ENCODE measurements at places on chromosomes 6 and 20.

DNA sequence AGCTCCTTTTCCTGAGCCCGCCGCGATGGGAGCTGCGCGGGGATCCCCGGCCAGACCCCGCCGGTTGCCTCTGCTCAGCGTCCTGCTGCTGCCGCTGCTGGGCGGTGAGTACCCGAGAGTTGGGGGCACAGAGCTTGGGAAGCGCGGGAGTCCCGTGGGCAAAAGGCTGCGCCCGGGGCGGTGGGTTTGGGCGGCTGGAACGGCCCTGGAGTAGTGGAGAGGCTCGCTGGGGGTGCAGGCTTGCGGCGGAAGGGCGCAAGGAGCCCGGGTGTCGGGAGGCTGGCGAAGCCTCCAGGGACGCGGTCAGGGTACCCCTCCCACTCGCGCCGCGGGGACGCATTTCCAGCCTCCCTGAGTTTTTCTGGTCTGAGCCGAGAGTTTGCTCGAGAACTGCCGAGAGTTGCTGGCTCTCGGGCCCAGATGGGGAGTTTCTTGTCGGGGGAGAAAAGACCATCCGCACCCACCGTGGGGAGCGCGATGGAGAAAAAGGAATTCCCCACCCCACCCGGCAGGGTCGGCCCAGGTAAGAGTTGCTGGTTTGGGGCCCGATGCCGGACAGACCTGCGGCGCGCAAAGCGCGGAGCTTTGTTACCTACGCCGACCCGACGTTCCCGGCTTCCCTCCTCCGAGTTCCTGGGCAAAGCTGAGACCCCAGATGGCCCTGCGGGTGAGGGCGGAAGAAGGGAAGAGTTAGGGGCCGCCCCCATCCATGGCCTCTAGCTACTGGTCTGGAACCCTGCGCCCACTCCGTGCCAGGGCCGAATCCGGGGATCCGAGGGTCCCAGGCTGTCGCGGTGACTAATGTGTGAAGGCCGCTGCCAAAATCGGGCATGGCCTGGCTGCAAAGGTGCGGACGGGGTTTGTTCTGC, 584 bp downstream of the PTK7 start:
- no peak for DNase-seq

GRCh38 chr20:19113343-19113930, 99.0 kb upstream of the SLC24A3 start:
- no peak for DNase-seq

DNA sequence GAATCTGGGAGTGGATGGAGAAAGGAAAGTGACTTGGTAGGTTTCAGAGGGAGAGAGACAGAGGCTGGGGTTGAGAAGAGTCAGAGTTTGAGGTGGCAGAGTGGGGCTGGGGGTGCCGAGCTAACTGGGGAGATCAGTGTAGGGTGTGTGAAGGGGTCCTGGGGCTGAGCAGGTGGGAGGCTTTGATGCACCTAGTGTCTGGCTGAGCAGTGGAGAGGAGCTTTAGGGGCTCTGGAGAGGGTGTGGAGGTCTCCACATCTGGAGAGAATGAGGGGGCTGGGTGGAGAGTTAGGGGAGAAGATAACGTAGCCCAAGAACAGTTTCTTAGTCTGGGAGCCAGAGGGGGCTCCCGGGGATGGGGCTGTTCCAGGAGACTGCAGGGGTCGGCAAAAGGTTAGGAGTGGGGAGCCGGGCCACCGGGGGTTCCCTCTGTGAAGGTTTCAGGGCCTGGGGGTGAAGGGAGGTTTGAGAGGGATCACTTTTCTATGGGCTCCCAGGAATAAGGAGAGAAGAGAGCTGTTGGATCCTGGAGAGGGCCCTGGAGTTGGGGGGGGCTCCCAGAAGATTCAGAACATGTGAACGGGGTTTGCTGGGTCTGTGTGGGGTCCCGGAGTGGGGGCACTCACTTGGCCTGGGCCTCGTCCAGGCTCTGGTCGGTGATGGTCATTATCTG, 797 bp downstream of the PBX2 start:
- DNase-seq = no peak

- DNase-seq = peak; percentile 55
These were observed 26.8 kb downstream of the SLC16A10 start for GRCh38 chr6:111114087-111114443.

GRCh38 chr6:138183790-138184134, 22.0 kb downstream of the ARFGEF3 start:
- DNase-seq = no peak

GRCh38 chr6:125173341-125174095, 19.9 kb downstream of the TPD52L1 start:
- no peak for DNase-seq

DNA sequence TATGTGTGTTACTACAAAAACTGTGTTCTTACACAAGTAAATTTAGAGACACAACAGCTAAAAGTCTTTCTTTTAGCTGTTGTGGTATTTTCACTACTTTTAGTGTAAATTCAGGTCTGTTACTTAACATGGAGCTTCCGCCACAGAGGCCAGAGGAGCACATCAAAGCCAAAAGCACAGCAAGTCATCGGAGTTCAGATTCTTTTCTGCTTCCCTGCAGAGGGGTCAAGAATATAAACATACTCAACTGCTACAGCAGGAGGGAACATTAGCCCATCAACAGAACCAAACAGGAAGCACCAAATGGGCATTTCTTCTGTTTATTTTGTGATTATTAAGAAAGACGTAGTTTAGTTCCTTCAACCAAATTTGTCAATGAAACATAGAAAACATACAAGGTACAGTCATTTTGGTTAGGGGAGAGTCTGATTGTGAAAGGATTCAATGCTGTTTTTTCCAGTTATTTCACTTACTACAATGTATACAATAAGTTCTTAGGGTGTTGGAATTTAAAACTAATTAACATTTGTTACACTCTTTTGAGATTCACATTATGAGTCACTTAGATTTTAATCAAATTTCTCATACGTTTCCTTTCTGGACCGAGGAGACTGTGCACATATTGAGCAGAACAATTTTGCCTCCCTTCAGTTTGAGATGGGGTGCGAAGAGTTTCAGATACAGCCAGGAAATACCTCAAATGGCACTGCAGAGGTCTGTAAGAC, 42.8 kb upstream of the DSE start:
- no peak for DNase-seq

DNA sequence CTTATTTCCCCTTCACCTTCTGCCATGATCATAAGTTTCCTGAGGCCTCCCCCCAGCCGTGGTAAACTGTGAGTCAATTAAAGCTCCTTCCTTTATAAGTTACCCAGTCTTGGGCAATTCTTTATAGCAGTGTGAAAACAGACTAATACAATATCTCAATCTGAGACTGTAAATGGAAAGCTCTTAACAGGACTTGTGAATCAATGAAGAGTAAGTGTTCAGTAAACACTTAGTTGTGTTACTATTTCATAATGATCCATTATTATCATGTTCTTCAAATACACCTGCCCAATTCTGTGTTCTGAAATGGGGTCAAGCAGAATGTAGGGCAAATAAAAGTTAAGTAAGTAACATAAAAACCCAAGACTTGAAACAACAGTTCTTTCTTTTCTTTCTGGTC, 266.2 kb downstream of the TENT5A start:
- no peak for DNase-seq

DNA sequence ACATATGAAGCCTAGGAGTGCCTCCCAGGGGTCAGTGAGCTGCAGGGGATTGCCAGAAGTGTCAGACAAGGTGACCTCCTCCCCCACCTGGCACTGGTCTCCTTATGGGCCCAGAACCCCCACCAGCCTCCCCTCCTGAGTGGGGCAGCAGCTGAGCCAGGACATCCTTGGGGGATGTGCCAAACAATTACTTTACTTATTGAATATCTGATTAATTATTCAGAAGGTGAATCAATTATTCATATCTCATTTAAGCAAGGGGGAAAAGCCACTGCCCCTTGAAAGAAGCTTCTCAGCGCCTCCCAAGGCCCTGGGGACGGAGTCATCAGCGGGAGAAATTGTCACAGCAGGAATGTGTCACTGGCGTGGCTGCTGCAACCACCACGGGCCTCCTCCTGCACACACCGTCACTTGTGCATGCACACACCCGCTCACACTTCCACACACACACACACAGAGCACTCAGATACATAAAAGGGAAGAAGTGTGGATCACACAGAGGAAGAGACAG, 123.4 kb upstream of the MAFB start:
- DNase-seq = no peak

DNA sequence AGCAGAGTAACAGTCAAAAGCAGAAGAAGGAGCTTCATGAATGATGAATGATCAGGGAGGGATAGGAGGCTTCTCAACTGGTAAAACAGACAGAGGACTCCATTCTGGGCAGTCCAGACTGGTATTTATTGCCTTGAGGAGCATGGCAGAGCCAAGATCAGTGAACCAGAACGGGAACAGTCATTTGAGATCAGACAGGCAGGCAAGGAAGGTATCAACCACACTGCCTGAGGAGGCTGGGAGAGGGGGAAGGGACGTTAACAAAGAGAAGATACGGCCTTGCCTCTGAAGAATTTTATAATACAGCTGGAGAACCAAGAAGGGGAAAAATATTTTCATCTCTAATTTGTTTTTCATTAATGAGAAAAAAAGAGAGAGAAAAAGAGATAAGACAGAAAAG, at the start of gene DEFB121:
Gene DEFB121, minus strand, starts transcription at position 101 of the 400 bp plus-strand sequence. Its CDS starts 63 bp downstream, at position 38.
- no peak for DNase-seq

DNA sequence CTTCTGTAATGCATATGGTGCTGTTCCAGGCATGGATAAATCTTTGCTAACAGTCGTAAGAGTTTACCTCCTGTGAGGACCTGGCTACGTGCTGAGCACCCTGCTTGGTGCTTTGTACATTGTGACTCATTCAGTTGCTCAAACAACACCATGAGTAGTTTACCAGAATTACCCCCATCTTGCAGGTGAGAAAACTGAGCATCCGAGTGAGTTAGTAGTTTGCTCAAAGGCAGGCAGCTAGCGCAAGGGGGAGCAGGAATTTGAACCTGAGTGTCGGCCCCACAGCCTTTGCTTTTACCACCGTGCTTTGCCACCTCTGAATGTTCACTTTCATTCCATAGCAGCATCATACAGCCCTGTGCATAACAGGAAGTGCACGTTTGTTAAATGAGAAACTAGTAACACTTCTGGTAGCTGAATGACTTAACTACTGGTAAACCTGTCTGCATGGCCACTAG, 121.9 kb downstream of the MTHFD1L start:
- no peak for DNase-seq

- DNase-seq = no peak
These were observed 3.8 kb downstream of the RIPOR2 start for GRCh38 chr6:24931718-24932691.

GRCh38 chr20:54433636-54434035, 41.8 kb upstream of the DOK5 start:
- DNase-seq = no peak

DNA sequence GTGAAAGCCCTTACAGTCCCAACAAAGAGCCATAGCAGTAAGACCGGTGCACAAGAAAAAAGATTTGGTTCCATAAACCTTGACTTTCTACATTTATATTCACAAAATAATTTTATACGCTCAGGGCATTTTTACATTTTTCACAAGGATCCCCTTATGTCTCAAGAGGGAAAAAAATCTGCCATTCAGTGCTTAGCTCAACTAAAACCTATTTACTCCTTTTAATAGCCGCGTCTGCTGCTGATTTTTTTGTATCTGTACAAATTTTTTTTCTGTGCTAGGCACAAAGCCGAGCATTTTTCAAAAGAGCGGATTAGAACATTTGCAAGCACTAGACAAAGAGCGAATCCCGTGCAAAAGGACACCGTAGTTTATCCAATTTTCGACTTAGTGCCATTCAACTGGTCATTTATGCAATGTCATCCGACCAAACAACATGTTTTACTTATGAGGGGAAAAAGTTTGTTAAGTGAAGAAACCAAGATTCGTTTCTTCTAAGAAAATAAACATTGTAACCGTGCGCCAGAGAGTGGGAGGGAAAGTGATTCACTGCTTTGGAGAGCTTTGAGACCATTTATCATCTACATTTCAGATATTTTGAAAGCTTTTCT, 3.7 kb downstream of the TFAP2D start:
- no peak for DNase-seq

DNA sequence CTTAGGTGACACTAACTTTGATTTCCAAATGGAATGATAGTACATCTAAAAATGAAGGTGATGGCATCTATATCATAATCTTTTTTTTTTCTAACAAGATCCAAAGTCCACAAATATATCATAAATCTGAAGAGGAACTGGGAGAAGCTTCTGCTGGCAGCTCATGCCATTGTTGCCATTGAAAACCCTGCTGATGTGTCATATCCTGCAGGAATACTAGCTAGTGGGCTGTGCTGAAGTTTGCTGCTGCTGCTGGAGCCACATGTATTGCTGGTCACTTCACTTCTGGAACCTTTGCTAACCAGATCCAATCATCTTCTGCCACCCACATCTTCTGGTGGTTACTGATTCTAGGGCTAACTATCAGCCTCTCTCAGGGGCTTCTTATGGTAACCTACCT, 27.4 kb upstream of the KHDC1 start:
- DNase-seq = no peak

- DNase-seq = no peak
These were observed 47.3 kb downstream of the L3MBTL3 start for GRCh38 chr6:130065609-130066156.

GRCh38 chr6:106511288-106512047, 117.8 kb downstream of the RTN4IP1 start:
- DNase-seq = peak; percentile 20

DNA sequence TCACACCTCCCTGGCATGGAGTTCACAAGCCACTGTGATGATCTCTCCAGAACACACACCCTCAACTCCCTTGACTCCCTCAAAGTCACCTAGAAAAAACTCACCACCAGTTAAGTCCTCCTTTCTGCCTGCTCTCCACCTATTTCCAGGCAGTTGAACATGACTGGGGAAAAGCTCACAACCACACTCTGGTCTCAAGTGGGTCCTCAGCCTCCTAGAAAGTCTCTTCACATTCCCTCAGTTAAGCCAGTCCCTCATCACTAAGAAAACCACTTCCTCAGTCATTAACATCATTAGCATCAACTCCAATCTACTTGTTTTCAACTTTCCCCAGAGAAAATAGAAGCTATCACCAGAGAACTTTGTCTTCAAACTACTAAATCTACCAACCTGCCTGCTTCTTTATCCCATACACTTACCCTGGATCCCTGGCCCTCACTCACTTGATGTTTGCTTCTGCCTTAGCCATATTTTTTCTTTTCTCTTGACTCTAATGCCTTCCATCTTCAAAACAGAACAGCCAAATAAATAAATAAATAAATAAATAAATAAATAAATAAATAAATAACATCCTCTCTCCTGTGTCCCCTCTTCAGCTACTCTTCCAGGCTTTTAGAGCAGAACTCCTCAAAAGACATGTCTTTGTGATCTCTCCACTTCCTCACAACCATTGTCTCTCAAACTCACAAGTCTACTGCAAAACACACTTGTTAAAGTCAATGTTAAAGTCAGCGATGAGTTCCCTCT, 742.4 kb upstream of the FLRT3 start:
- DNase-seq = no peak

DNA sequence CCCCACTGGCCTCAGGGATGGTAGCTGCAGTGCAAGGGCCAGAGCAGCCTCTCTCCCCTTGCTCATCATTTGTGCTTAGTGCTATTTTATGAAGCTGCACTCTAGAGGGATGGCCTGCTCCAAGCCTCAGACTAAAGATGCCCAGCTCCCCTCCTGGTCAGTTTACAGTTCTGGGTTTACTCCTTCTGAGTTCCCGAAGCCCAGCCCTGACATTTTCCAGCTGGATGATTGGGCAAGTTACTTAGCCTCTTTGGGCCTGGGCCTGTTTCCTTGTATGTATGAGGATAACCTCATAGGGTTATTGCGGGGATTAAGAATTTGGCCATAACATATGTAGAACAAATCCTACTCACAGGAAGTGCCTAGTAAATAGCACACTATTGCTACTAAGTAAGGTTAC, 31.8 kb upstream of the EMILIN3 start:
- DNase-seq = no peak

GRCh38 chr6:43243664-43244321, 512 bp downstream of the TTBK1 start:
- DNase-seq = no peak

- DNase-seq = no peak
These were observed 414.1 kb downstream of the CDH26 start for GRCh38 chr20:60372275-60372674.

Data from stimulated activated naive CD4-positive, alpha-beta T cell (primary cell).